Sigmoid colon (tissue), 7 donors: ENCODE measurements at places on chromosomes 2 and 18. TPM values are rescaled to one million over a fixed set of nuclear protein-coding genes. Genes with fewer than 3 reads are reported as not detected.

The GALNT13 gene
- total RNA-seq = 1.8 TPM

The WNT6 gene
- total RNA-seq = 2.6 TPM

The SLC4A3 gene
- 1.1 TPM for total RNA-seq

The CPLX4 gene
- not detected for total RNA-seq

DNA sequence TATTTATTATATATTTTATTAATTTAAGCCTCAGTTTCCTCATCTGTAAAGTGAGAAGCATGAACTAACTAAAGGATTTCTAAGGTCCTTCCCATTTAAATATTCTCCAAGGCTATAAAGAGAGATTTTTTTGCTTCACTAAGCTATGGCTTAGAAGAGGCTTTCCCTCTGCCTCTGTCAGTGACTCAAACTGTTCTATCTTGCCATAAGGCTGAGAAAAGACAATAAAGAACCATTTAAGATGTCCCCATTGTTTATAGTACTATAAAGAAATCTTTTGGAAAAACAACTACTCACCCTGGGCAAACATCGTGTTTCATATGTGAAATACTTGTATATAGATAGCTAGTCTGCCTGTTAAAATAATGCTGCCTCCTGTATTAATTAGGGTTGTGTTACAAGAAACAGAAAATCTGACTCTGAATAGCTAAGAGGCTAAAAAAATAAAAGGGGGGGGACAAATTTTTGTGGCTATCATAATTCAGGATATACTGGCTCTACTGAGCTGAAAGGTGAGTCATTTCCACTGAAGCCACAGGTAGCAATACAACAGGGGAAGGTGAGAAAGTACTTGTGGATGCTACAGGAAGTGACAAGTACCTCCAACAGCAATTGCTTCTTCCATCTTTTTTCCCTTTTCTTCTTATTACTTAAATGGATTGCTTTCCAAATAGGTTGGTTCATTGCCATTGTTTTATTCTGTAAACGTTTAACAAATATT is 25.4 kb downstream of the EPHA4 start:
- DNase-seq = no peak

GRCh38 chr2:153004627-153005026 is 286.2 kb downstream of the ARL6IP6 start:
- no peak for DNase-seq

GRCh38 chr2:65608916-65609315 is 176.5 kb upstream of the SPRED2 start:
- DNase-seq = no peak

DNA sequence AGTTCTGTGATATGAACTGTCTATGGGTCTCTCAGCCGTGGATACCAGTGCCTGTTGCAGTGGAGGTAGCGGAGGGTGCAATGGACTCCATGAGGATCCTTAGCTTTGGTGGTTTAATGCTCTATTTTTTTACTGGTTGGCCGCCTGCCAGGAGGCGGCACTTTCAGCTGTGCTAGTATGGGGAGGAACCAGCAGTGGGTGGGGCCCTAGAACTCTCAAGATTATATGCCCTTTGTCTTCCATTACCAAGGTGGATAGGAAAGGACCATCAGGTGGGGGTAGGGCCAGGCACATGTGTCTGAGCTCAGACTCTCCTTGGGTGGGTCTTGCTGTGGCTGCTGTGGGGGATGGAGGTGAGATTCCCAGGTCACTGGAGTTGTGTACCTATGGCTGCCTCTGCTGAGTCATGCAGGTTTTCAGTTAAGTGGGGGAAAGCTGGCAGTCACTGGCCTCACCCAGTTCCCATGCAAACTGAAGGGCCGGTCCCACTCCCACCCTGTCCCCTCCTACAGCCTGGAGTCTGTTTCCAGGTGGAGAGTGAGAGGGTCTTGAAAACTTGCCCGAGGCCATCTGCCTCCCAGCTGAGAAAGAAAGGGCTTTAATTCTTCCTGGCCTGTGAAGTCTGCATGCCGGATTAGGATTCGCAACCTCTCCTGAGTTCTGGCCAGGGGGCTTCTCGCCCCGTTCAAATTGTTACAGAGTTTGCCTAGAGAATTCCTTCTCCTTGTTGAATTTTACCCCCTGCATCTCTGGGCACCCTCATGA is 14.5 kb downstream of the KCNS3 start:
- no peak for DNase-seq

DNA sequence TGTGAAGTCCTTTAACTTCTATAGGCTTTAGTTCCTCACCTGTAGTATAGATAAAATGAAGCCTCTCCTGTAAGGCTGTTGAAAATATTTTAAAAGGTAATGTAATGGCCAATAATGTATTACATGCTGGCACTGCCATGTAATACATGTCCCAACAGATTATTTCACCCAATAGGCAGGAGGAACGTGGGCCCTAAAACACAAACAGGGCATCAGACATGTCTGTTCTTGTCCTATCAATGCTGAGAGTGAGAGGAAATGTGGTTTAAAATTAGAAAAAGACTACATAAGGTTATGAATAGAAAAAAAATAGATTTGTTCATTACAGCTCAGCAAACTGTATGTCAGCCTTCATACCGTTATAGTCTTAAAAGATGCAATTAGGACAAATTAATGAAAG is 492.7 kb upstream of the DDX18 start:
- no peak for DNase-seq

GRCh38 chr18:69401972-69402532 is 1.4 kb downstream of the DOK6 start:
- peak; percentile 41 for DNase-seq

DNA sequence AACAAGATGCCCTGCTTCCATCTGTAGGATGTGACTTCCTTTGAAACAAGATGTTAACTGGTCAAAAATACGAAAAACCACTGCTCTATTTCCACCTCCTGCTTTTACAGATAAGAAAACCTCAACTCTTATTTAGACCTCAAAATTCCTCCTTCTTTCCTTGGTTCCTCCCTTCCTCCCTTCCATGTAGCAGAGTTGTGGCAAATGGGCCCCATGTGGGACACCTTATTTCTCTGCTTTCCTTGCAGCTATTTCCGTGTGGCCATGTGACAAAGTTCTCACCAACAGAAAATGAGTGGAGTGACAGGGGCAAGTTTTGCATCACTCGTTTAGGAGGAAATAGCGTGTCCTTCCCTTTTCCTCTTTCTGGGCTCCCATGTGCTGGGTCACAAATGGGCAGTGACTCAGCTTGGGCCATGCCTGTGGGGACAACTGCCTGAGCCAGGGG is 69.4 kb upstream of the SMAD2 start:
- DNase-seq = no peak

- no peak for DNase-seq
Observed at GRCh38 chr2:5392658-5393057, 299.5 kb upstream of the SOX11 start.

GRCh38 chr2:150517951-150518680 is 30.6 kb upstream of the RND3 start:
- DNase-seq = no peak

DNA sequence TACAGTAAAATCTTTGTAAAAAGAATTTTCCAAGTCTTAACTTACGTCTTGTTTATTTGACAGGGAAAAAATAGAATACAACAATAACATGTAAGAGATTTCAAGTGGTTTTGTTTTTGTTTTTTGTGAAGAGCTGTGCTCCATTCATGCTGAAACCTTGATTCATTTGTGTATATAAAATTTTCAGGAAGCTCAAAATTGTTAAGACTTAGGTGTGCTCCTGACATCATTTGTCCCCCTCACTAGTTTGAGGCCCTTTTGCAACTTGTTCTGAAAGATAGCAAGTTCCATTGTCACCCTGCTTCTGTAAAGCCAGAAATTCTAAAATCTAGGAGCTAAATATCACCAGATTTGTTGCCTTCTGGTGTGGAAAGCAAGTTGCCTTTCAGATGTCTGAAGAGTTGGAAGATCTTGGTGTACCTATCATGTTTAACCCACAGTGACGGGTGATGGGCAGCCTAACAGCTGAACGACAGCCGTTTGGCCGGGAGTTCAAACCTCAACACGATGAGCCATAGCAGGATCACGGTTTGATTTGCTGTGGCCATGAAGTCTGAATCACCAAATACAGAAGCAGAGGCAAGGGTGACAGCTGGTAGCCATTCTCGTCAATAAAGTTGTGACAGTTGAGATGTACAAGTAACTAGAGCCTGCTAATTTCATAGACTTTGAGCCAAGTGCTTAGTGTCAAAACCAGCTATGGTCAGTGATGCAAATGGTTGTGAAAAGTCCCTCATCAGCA is 205.5 kb upstream of the SP5 start:
- no peak for DNase-seq

DNA sequence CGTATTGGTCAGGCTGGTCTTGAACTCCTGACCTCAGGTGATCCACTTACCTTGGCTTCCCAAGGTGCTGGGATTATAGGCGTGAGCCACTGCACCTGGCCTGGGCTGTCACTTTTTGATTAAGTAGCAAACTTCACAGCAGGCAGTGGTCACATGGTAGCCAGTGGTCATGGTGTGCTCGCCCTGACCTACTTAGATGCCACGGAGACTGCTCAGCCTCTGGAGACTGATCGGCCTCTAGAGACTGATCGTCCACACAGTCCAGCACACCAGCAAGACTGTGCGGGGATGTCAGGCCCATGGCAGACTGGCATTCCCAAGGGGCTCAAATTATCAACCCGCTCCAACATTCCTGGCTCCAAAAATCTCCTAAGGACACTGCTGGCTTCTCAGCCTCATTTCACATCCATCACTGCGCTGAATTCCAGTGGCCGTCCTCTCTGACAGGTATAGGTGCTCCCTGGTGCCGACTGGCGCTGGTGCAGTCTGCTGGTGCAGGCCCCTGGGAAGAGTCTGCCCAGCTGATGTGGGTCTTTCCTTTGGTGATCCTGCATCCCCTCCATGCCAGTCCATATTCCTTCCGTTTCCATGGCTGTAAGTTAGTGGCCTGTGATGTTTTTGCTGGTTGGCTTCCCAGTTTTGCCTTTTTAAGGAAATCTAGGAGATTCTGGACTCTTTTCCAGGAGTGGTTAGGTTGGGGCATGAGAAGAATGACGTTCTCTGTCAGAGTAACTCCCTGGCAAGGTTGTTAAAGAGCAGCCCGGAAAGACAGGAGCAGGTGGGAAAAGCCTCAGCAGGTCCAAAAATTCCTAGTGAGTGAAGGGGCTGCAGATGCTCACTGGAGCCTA is 374.5 kb upstream of the HS6ST1 start:
- no peak for DNase-seq

DNA sequence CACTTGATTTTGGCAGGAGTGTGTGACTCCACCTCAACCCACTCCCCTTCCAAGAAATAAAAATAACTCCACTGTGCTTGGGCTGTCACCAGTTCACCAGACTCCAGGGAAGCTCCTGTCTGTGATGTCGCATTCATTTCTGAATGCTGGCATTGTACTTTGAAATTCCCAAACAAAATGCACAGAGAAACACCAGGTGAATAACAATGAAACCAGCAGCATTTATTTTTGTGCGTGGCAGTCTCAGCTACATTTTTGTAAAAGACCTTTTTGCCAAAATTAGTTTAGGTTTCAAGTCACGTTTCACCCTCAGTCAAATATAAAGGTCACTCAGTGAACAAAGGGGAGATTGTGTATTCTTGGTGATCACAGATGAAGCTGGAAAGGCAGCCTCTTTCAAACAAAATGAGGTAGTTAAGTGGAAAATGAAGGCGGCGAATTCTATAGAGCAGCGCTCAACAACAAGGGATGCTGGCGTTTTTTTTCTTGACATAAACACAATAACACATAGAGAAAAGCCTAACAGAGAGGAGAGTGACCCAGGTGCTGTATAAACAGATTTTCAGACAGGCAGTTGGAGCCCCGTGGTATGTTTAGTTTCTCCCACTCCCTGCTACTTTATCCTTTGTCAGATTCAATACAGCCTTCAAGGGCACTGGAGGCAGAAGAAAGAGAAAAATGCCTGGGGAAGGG is 210.3 kb upstream of the GCFC2 start:
- no peak for DNase-seq

- DNase-seq = no peak
Observed at GRCh38 chr2:20677301-20678085, 10.5 kb downstream of the GDF7 start.

DNA sequence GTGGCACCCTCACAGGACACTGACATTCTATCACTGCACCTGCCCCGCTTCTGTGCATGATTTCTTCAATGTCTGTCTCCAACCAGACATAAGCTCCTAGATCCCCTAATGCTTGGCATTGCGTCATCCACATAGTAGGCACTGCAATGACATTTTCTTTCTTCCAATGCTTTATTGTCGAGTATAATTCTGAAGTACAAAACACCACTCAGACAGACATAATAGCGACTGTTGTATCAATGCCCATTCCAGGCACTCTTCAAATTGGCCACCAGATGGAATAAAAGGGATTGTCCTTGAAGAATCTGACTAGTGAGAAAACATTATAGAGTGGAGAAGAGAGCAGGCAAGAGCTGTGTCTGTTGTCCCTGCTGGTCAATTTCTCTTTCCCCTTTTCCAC is 89.0 kb downstream of the LPIN1 start:
- DNase-seq = no peak

GRCh38 chr18:41842886-41843285 is 112.1 kb upstream of the PIK3C3 start:
- no peak for DNase-seq

GRCh38 chr18:69528435-69528834 is 127.7 kb downstream of the DOK6 start:
- no peak for DNase-seq

DNA sequence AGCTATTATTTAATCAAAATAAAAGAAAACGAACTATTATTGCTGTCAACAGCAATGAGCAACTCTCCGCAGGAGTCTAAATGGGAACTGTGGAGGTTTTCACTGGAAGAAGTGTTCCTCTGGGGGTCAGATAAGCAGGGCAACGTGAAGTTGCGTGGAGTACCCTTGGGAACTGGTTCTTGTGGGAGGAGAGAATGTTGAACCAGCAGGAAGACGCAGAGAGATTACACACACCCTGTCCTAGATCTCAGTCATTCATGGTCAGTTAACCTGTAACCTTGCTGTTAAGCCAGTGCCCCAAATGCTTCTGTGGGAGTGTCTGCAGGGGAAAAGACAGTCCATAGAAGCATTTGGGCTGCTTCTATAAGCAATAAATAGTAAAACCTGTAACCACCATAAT is 20.4 kb upstream of the CABLES1 start:
- no peak for DNase-seq

GRCh38 chr2:212921061-212921460 is 230.4 kb downstream of the IKZF2 start:
- no peak for DNase-seq

GRCh38 chr2:137924019-137924418 is 40.3 kb upstream of the HNMT start:
- no peak for DNase-seq

GRCh38 chr2:67802291-67802690 is 260.5 kb downstream of the C1D start:
- DNase-seq = no peak

- DNase-seq = no peak
Observed at GRCh38 chr2:200380091-200380561, 73.6 kb downstream of the SPATS2L start.

- DNase-seq = no peak
Observed at GRCh38 chr2:200625282-200625681, 39.5 kb downstream of the AOX1 start.

DNA sequence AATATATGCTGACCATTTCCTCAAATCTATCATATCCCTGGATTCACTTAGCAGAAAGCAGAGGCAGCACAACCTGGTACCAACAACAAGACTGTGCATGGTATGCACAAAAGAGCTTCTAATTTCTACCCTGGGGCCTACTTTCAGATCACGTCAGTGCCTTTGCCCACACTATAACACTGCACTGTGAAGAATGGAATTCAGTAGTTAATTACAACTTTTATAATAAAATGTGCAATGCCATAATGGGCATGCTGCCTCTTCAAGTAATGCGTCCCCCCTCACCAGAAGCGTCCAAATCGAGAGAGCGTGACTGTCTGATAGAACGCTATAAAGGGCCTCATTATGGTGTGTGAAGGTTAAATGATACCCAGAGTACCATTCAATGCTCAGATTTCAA is 328.1 kb upstream of the PKDCC start:
- no peak for DNase-seq

GRCh38 chr18:39635966-39636365 is 2070.4 kb upstream of the CELF4 start:
- no peak for DNase-seq
